ENCODE measurements at places on chromosomes 7 and 10. TPM values are rescaled to one million over a fixed set of nuclear protein-coding genes. Genes with fewer than 3 reads are reported as not detected.

AASS gene
- 87.7 TPM for total RNA-seq

HSPA12A gene
- total RNA-seq = 10.2 TPM

IFRD1 gene
- 99.6 TPM for total RNA-seq

PARP12 gene
- 53.1 TPM for total RNA-seq

VWA2 gene
- total RNA-seq = 0.28 TPM

INA gene
- not detected for total RNA-seq

FGL2 gene
- 242 TPM for total RNA-seq

DNA sequence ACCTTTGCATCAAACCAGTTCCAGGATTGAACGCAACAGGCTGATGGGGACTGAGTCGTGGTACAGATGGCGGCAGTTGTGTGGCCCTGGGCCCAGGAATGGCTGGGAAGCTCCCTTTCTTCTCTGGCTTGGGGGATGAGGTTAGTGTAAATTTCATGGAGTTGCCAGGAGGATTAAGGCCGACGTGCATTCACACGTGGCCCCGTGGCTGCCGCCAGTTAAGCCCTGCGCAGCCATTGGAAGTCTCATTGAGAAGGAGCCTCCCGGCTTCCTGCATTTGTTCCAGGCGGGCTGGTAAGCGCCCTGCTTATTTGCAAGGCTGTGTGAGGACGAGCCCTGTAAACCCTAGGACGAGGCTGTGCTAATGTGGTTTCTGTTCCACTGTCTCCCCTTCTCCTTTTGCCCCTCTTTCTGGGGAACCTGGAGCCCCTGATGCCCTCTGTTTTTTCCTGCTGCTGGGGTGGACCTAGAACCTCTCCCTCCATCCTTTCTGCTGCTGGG lies 174.7 kb upstream of the TNRC18 start:
- DNase-seq = no peak
- H3K36me3 ChIP-seq = peaks cover 3% of the 10 kb centered on the region
- H3K4me3 ChIP-seq = no peak overlapping the region
- peak overlapping the region; percentile 15 for H3K27ac ChIP-seq
- H3K4me1 ChIP-seq = peaks cover 44% of the 10 kb centered on the region

- H3K4me3 ChIP-seq = no peak overlapping the region
- H3K27ac ChIP-seq = no peak overlapping the region
- no peaks in the 10 kb centered on the region for H3K36me3 ChIP-seq
These were observed 17.0 kb downstream of the ITIH5 start for GRCh38 chr10:7649673-7650300.

DNA sequence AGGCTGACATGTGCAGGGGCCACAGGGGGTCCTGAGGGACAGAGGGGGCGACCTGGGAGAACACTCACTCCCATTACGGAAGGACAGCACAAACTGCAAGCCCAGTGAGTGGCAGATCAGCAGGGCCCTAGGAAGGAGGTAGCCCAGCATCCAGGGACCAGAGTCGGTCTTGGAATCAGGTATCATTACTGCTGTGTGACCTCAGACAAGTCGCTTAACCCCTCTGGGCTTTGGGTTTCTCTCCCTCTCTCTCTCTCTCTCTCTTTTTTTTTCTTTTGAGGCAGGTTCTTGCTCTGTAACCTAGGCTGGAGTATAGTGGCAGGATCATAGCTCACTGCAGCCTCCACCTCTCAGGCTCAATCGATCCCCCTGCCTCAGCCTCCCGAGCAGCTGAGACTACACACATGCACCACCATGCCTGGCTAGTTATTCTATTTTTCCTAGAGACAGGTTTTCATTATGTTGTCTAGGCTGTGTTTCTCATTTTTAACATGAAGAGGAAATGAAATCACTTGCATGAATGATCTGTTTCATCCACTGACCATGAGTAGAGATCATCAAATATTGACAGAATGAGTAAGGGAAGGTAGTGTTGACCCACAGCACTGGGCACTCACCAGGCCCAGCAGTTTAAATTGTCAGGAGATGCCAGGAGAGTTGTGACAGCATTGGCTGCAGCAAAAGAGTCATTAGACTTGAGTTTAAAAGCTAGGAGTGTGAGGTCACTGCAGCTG lies 49.4 kb downstream of the BUB3 start:
- H3K4me1 ChIP-seq = no peaks in the 10 kb centered on the region
- no peak overlapping the region for H3K4me3 ChIP-seq
- H3K27me3 ChIP-seq = no peaks in the 10 kb centered on the region
- no peaks in the 10 kb centered on the region for H3K36me3 ChIP-seq
- DNase-seq = no peak

GRCh38 chr10:132229834-132230556 lies 43.2 kb downstream of the DPYSL4 start:
- H3K4me3 ChIP-seq = peak overlapping the region; percentile 52
- no peaks in the 10 kb centered on the region for H3K4me1 ChIP-seq
- H3K27me3 ChIP-seq = no peaks in the 10 kb centered on the region
- DNase-seq = no peak
- no peaks in the 10 kb centered on the region for H3K36me3 ChIP-seq

- no peaks in the 10 kb centered on the region for H3K27me3 ChIP-seq
- no peak overlapping the region for H3K27ac ChIP-seq
- H3K4me3 ChIP-seq = no peak overlapping the region
- H3K36me3 ChIP-seq = peaks cover 23% of the 10 kb centered on the region
- no peaks in the 10 kb centered on the region for H3K4me1 ChIP-seq
These were observed 32.1 kb downstream of the LOXL4 start for GRCh38 chr10:98235846-98236245.

All from thoracic aorta (tissue), 2 donors.